ENCODE measurements at places on chromosomes 2 and 18.

GRCh38 chr2:85702800-85703199 lies 8.6 kb downstream of the GNLY start:
- no peak for DNase-seq

DNA sequence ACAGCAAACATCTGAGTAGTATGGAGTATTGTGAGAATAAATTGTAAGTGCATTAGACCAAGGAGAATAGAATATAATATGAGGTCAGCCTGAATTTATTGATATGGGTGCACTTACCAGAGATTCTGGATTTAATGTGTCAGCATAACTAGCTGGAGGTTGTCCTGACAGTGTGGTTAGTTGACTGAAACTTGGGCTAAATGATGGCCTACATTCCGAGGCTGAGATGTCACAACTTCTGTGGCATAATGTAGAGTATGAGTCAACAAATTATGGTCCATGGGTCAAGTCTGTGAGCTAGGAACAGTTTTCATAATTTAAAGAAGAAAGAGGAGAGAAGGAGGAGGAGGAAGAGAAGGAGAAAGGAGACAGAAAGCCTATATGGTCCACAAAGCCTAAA lies 127.6 kb downstream of the QPCT start:
- DNase-seq: no peak

- DNase-seq: no peak
Observed at GRCh38 chr2:237464757-237465391, 22.2 kb upstream of the MLPH start.

GRCh38 chr2:138210487-138210886 lies 246.2 kb downstream of the HNMT start:
- DNase-seq: no peak

GRCh38 chr2:172931918-172932520 lies 143.6 kb upstream of the MAP3K20 start:
- peak; percentile 73 for DNase-seq

- no peak for DNase-seq
Observed at GRCh38 chr2:108594132-108594981, 60.1 kb downstream of the LIMS1 start.

DNA sequence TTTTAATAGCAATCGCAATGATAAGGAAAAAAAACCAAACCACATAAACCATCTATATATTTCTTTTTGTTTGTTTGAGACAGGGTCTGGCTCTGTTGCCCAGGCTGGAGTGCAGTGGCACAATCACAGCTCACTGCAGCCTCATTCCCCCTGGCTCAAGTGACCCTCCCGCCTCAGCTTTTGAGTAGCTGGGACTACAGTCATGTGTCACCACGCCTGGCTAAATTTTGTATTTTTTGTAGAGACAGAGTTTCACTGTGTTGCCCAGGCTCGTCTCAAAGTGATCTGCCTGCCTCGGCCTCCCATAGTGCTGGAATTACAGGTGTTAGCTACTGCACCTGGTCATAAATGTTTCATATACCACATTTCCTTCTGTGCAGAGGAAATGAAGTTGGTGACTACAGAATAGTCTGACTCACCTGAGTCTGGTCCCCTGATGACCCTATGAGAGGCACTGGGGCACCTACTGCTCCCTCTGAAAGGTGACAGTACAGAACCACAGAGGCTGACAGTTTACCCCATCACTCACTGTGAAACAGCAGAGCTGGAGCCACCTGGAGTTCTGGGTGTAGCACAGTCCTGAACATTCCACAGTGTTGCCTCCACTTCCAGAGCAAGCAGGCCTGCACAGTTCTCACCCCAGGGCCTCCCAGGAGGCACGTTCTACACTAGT lies 183.7 kb upstream of the PXDN start:
- no peak for DNase-seq

- DNase-seq: no peak
Observed at GRCh38 chr2:233346930-233347329, 7.4 kb upstream of the DGKD start.

- no peak for DNase-seq
Observed at GRCh38 chr2:26574066-26574899, 66.9 kb downstream of the CIB4 start.

DNA sequence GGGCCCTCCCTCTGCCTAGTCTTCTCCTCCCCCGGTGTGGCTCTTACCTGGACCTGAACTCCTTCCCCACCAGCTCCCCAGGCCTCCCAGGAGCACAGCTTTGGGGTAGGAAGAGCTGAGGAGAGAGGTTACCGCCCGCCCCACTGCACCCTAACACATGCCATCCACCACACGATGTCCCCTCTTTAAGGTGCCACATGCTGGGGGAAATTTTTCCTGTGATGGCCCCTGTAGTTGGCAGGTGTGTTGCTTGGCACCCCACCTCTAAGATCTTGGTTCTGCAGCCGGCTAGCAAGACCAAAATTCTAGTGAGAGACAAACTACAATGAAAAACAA lies 6.9 kb upstream of the TEX261 start:
- no peak for DNase-seq

DNA sequence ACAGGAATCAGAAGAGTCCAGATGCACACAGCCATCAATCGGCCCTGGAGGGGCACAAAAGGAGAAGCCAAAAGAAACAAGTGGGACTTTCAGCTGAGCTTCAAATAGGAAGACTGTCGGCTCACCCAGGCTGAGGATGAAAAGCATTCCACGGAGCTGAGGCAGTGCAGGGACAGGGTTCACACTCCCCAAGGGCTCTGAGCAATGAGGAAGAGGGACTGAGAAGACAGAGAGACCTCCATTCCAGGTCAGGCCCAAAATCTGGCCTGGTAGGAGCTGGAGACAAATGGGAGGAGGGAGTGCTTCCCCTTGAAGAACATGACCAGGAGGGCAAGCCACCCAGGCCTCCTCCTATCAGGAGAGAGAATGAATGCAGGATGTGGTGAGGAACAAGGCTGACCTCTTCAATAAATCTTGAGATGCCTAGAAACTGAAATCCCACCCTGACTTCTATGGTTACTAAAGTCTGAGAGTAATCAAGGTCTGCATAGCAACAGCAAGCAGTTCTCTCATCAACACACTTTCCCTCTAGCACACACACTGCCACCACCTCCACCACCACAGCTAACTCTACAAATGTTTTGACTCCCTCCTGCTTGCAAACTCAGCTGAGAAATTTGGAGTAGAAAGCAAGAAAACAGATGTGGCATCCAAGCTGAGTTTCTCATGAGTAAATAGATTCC lies 434.4 kb downstream of the TNS1 start:
- DNase-seq: no peak

GRCh38 chr2:28613633-28614501 lies 118.0 kb downstream of the PLB1 start:
- DNase-seq: no peak

DNA sequence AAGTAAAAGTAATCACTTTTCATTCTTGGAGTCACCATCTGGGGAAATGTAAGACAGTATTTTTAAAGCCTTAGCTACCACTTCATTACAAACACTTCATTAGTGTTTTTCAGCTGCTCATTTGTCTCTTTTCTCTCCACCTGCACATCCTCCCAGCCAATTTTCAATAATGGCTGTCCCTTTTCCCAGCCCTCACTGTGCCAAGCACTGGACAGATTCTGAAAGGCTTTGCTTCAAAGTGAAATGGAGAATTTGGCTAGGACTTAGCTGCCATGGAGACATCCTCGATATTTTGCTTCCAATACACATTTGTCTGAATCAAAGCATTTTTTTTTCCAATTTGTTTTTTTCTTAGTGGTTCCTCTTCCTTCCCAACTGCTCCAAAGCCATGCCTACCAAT lies 272.4 kb upstream of the NRXN1 start:
- DNase-seq: no peak

GRCh38 chr2:191637182-191638078 lies 40.5 kb upstream of the NABP1 start:
- no peak for DNase-seq

- DNase-seq: no peak
Observed at GRCh38 chr2:11056614-11057013, 98.7 kb upstream of the SLC66A3 start.

- no peak for DNase-seq
Observed at GRCh38 chr2:120442923-120443571, 97.1 kb downstream of the INHBB start.

DNA sequence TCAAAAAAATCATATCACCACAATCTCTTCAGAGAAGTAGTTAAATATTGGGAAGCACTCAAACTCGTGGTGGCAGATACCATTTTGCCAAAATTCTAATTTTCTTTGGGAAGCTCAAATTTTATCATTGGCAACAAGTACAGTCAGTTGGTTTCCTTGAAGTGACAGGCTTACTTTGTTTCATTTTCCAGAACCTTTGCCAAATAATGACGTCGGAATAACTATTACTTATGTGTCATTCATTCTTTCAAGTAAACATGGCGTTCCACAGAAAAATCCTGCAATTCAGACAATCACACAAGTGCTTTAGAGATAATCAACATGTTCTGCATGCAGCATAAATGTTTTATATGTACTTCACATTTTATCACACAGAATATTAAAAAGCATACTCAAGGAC lies 5.4 kb downstream of the TTLL4 start:
- DNase-seq: no peak

DNA sequence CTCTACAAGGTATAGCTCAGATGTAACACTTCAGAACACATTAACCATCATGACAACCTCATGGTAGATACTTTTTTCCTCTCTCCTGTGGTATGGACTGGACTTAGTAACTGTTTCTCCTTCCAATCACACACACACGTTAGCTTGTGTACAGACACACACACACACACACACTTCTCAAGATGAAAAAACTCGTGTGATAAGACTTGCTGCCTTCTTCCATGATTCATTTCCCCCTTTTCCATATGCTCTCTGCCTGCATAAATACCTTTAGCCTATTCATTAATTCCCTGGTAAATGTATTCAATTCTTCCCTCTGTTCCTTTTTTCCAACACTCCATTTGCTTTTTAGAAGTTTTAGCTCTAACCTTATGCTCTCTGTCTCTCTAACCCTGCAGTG lies 118.9 kb upstream of the TANK start:
- no peak for DNase-seq

DNA sequence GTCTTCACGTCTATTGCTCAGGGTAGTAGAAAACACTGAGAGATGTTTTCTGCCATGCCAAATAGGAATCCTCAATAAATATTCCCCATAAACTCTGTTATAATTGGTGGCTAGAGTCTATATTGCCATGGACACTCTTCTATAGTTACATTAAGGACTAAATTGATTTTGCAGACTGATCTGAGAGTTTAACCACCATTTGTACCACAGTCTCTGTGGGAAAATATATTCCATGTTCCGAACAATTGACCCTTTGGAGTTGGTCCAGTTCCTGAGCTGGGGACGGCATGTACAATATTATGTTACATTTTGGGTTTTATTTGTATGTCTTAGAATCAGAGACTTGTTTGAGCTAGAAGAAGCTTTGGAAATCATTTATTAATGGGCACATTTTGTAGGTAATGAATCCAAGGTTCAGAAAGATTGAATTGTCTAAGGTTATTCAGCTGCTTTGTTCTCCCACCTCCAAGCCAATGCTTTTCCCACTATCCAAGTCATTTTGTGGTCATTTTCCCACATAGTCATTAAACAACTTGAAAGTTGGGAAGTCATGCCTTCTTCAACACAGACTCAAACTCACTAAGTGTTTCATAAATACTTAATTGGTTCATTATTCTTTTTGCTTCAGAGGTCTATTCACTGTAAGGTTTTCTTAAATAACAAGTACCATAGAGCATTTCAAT lies 5.1 kb upstream of the PPP1CB start:
- DNase-seq: no peak

- peak; percentile 37 for DNase-seq
Observed at GRCh38 chr2:113876503-113877387, 13.1 kb upstream of the ACTR3 start.

DNA sequence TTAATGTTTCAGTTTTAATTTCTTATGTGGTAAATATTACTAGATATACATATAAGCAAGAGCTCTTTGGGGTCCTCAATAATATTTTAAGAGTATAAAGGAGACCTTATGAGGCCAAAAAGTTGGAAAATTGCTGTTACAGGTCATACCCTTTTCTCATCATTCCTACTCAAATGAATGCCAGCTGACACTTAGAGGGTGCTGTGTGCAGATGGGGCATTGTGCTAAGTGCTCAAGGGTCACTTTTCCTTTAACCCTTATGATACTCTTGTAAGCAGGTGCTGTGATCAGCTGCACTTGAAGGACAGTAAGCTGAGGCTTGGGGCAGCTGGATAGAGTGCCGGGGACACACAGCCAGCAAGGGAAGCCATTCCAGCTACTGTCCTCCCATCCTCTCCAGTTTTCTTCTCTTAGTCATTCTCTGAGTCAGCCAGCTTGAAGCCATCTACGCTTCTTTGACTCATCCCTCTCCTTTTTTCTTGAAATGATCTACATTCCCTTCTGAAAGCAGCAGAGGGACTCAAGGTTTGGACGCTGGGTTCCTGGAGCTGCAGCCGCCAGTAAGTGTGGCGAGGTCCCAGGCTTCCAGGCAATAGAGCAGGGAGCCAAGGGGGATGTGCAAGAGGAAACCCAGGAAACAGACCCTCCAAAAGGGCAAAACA lies 42.0 kb upstream of the CREB1 start:
- DNase-seq: no peak

GRCh38 chr2:144099780-144100377 lies 420.0 kb downstream of the ZEB2 start:
- DNase-seq: no peak

GRCh38 chr2:30368258-30368657 lies 78.8 kb upstream of the LCLAT1 start:
- DNase-seq: no peak

DNA sequence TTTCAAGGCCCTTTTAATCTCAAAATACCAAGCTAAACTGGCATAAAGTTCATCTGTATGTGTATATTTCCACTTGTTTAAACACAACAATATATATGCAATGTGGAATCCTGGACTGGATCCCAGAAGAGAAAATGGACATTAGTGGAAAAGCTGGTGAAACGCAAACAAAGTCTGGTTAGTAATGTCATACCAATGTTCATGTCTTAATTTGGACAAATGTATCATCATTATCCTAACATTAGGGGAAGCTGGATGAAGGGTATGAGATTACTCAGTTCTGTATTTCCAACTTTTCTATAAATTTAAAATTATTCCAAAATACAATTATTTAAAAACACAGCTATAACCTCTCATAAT lies 3.8 kb downstream of the SP3 start:
- DNase-seq: no peak
